ENCODE measurements at places on chromosomes 13 and 19.

- no peak for DNase-seq
These were observed 24.9 kb downstream of the CELF5 start for GRCh38 chr19:3249408-3249807.

- no peak for DNase-seq
These were observed 142.6 kb downstream of the PCDH9 start for GRCh38 chr13:67087527-67087926.

GRCh38 chr13:108915634-108916512, 286.5 kb downstream of the MYO16 start:
- DNase-seq = peak; percentile 90

DNA sequence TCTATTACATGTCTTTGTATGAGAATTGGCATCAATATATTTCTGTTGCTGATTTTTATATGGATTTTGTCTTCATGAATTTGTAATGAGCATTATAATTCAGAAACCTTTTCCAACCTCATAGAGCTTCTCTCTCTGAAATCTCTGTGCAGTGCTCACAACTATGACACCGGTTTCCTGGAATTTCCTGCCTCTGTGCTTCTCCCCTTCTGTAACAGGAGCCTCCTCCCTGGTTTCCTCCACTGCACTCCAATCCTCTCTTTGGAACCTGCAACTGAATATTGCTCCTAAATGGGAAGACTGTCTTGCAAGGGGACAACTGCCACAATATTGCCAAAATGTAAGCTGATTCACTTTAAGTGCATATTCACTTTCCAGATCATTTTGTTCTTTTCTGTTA, 1147.9 kb downstream of the UQCRFS1 start:
- no peak for DNase-seq

DNA sequence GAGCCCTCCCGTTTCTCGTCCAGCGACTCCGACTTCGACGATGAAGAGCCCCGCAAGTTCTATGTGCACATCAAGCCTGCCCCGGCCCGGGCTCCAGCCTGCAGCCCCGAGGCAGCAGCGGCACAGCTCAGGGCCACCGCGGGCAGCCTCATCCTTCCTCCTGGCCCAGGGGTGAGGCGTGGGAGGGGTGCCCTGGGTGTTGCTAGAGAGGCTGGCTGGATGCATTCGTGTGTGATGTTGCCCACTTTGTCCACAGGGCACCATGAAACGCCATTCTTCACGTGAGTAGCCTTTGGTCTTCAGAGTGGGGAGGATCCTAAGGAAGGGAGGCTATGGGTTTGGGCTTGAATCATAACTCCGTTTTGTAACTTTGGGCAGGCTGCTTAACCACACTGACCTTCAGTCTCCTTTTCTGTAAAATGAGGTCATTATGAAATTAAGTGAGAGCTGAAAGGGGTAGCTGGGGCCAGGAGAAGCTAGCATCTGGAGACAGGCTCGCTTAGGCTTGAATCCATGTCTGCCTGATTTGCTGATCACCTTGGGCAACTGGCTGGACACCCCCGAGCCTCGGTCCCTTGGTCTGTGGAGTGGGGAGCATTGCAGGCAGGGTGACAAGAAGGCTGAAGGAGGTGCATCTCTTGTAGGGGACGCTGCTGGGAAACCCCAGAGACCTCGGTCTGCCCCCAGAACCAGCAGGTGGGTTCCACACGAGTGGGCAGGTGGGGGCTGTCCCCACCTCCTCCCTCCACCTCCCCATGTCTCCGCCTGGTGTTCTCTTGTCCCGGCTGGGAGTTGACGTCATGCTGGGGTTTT, 18.7 kb upstream of the B3GNT3 start:
- no peak for DNase-seq

DNA sequence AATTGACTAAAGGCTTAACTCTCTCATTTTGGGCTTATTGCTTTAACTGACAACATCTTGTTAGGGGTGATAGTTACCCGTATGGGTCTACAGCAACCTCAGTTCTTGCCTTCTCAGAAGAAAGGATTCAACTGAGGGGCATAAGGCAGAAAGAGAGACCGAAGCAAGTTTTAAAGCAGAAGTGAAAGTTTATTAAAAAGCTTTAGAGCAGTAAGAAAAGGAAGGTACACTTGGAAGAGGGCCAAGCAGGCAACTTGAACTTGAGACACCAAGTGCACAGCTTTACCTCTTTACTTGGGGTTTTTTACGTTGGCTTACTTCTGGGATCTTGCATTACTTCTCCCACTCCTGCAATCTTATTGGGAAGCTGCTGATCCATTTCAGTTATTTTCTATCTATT, 246.9 kb upstream of the PRR20A start:
- DNase-seq = no peak

DNA sequence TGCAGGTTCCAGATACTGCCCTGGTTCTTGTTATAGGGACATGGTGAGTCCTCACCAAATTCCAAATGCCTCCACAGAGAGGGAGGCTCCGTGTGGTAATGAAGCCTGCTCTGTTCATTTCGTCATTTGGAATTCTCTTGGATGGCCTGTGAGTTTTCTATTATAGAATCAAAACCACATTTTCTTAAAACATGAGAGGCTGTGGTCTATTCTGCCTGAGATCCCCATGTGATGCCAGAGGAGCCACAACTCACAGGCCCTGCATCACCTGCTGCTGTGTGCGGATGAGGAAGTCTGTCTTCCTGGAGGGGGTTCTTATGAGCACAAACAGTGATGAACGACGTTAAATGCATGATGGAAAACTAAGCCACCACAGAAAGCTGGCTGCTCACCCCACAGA, 264.4 kb downstream of the UQCRFS1 start:
- no peak for DNase-seq

DNA sequence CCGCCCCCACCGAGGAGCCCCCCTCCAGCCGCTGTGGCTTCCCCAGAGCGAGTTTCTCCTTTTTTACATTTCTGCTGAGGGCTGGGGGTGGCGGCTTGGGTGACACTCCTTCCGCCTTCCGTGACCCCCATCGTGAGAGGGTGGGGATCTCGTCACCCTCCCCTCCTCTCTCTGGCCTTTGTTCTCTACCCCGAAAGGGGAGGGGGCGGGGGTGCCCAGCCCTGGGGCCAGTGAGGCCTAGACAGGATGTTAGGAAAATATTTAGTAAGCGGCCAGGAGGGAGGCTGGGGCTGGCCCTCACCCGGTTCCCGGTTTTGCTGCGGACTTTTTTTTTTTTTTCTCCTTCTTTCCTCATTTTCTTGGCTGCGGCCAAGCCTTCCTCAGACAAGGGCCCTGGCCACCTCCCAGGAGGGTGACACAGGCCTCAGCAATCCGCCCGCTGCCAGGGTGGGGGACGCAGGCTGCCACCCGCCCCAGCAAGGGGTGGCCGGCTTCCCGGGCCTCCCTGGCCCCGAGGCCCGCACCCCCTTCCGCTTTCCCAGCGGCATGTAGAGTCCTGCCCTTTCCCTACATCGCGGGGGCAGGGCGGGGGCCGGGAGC, 3.9 kb downstream of the MIDN start:
- peak; percentile 85 for DNase-seq

GRCh38 chr13:25432691-25433090, 60.9 kb downstream of the ATP8A2 start:
- DNase-seq = no peak

GRCh38 chr19:58374200-58374599, 6.6 kb downstream of the ZNF837 start:
- no peak for DNase-seq

- peak; percentile 87 for DNase-seq
These were observed 12.6 kb downstream of the XRCC1 start for GRCh38 chr19:43562698-43563241.

GRCh38 chr13:44224450-44225149, 149.0 kb upstream of the SERP2 start:
- DNase-seq = no peak

DNA sequence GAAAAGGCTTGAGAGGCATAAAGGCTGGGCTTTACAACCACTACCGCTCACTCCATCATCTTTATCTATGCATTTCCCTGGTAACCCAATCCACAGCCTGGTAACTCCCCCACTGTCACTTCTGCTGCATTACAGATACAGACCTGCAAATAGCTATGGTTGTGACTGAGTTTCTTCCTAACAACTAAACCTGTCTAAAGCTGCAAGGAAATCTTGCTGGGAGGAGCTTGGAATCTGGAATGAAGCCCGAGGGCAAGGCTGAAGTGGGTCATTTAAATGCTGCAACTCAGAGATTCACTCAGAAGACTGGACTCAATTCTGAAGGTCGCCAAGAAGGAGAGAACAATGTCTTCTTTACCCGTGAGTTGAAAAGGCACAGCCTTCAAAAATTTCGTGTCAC, at the start of gene LGALS13:
TSS of gene LGALS13 (plus strand) at position 301 of the 400 bp plus-strand sequence. CDS start at position 346, 45 bp downstream.
- DNase-seq = no peak

DNA sequence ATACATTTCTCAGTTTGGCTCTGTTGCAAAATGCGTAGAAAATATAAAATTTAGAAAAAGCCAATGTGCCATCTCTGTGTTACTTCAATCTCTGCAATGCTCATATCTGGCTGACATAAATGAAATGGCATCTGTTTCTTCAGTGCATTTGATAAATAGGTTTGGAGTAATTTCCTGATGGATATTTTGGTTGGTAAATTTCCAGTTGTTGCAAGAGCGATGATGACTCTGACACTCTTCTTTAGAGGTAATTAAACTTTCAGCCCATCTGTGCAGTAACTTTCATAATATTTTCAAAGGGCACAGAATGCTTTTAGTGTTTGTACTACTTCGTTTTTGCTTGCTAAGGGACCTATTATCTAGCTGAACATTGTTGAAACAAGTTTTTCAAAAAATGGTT, 1286.4 kb downstream of the PCDH9 start:
- DNase-seq = no peak

GRCh38 chr13:41995336-41995735, 34.4 kb upstream of the VWA8 start:
- DNase-seq = no peak

GRCh38 chr19:37468961-37469777, at the start of gene ZNF570:
Gene ZNF570 (plus strand): TSS chr19:37469356. CDS start chr19:37470355, 999 bp downstream.
- peak; percentile 96 for DNase-seq

DNA sequence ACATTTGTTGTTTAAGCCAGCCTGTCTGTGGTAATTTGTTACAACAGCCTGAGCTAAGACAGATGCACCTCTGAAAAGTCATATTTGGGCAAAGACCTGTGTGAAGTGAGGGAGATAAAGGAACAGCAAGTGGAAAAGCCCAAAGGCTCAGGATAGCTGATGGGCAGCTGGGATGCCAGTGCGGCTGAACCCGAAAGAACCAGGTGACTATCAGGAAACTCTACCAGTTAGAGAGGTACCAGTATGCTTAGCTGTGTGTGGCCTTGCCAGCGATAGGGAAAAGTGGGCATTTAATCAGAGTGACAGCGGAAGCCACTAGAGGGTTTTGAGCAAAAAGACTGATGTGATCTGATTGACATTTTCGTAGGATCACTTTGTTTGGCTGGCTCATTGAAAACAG, 764.8 kb upstream of the GPC6 start:
- no peak for DNase-seq

GRCh38 chr13:27065582-27065981, 106.0 kb downstream of the USP12 start:
- no peak for DNase-seq

DNA sequence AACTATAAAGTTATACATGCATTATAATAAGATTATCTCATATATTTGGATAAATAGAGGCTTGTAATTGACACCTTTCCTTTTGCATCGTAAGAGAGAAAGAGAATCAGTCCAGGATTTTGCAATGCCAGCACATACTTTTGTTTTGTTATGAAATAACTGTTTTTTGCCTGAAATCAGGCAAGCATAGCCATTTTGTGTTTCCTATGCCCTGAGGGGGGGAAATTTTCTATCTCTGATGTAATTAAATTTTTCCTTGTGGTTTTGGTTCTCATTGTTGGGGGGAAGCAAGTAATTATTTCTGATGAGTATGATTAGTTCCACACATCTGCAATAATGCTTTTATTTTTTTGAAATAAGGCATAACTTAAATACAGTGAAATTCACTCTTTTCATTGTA, 229.4 kb downstream of the NDFIP2 start:
- no peak for DNase-seq

GRCh38 chr19:45798995-45799517, 6.4 kb upstream of the DMWD start:
- DNase-seq = peak; percentile 85

- no peak for DNase-seq
These were observed 386.5 kb upstream of the SPRY2 start for GRCh38 chr13:80727321-80727975.

GRCh38 chr19:30076751-30077670, 135.0 kb downstream of the URI1 start:
- no peak for DNase-seq

DNA sequence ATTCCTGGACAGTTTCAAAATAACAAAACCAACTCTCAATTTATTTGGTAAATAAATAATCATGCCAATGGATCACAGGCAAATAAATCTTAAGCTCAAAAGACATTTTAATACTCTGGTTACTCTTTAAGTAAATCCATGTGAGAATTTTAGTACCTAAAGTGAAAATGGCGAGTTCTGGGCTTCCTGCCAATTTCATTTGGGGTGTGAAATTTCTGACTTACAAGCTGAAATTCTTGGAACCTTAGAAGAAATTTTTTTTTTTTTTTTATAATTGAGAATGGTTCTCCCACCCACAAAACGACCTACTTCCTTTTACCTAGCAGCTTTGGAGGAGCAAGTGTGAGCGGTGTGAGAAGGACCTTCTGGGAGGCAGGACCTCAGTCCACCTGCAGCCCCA, 354.5 kb upstream of the NBEA start:
- DNase-seq = no peak

GRCh38 chr19:8307400-8307964, 676 bp downstream of the CD320 start:
- peak; percentile 62 for DNase-seq

DNA sequence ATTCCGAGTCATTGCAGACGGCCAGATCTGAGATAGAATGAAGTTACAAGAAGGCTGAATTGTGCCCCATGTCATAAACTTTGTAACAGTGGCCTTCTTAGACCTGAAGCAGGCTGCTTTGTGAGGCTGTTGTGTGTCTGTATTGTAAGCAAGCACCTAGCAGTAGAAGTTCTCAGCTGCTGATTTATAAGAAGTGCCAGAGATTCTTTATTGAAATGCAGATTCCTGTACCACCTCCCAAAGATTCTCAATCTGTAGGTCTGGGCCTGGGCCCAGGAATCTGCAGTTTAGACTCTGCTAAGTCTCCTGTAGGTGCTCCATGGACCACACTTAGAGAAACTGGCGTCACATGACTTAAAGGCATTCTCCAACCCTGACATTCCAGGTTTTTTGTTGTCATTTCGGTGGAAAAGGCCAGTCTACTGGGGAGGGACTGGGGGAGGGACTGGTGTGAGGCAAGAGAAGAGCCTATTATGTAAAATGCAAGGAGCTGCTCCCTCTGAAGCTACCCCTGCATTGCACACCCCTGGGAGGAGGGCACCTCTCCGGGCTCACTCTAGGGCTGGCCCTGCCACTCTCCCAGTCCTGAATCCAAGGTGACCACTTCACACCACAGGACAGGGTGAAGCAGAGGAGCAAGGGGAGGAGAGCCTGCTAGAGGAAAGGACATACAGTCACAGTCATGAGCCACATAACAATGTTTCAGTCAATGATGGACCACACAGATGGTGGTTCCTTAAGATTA, 769 bp upstream of the TMEM272 start:
- DNase-seq = no peak
